ENCODE measurements at places on chromosomes 4 and X.

- no peak overlapping the region for H3K4me3 ChIP-seq
- H3K27me3 ChIP-seq = no peaks in the 10 kb centered on the region
- H3K36me3 ChIP-seq = no peaks in the 10 kb centered on the region
Observed at GRCh38 chrX:68632491-68632890, 15.0 kb upstream of the STARD8 start.

DNA sequence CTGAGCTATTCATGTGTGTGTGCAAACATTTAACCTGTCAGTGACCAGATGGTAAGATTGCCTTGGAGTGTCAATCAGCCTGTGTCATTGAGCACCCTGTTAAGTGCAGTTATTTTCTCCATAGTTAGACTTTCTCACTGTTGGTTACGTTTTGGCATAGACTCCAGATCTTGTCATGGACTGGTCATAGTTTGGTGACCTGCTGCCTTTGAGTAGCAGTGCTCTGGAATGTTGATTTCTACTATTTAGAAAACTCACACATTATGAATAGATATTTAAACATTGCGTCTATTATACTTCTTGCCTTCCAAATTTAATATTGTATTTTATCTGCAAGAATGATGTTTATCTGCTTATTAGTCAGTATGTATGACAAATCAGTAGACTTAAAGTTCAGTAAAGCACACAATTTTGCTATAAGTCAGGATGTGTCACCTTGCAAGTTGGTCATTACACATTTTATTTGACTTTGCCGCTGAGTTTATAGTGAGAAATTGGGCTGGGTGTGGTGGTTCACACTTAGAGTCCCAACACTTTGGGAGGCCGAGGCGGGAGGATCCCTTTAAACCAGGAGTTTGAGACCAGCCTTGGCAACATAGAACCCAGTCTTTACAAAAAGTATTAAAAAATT is 42.4 kb downstream of the KIAA0232 start:
- DNase-seq = no peak
- no peaks in the 10 kb centered on the region for H3K36me3 ChIP-seq
- no peak overlapping the region for H3K4me3 ChIP-seq
- H3K4me1 ChIP-seq = no peaks in the 10 kb centered on the region

DNA sequence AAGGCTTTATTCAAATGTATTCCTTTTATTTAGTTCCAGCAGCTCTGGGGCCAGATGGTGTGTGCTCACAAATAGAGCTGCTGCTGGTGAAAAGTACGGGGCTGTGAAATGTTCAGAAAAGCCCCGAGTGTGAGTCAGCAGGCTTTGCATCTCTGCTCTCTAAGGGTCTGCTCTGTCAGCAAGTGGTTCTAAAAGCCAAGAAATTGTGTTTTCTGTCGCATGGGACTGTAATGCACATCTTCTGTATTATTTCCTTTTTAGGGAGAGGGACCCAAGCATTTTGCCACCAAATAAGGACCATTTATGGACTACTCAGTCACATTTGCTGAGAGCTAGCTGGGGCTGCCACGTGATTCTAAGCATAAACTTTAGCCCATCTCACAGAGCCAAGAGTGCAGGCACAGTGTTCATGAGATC is 82.9 kb upstream of the NHS start:
- H3K27ac ChIP-seq = peak overlapping the region; percentile 65
- no peak overlapping the region for H3K4me3 ChIP-seq

DNA sequence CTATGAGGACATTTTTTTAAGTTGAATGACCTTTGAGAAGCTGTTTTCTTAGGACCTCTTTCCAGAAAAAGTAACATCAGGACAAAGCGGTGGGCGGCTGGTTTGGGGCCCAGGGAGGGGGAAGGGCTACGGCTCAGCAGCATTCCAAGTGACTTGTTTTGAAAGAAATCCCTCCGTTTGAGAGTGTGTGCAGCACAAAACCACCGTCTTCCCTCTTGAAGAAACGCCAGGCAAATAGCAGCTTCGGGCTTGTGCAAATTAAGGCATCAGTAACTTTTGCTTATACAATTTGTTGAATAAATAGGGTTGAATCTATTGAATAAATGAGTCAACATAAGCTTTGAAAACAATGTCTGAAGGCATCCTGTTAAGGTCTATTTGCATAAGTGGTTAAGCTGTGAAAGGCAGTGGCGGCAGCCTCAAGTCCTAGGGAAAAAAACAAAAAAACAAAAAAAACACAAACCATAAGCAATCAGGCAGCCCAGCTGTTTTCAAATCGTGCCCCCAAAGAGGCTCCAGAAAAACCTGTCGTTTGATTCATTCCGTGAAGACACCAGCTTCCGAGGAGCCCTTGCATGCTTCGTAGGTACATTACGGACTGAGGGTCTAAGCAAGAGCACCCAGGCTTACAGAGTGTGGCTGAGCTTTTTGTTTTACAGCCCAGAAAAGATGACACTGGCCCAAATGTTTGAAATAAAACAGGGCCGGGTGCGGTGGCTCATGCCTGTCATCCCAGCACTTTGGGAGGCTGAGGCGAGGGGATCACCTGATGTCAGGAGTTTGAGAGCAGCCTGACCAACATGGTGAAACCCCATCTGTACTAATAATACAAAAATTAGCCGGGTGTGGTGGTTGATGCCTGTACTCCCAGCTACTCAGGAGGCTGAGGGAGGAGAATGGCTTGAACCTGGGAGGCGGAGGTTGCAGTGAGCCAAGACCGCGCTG is 103.7 kb downstream of the CRLF2 start:
- DNase-seq = no peak
- H3K36me3 ChIP-seq = no peaks in the 10 kb centered on the region

DNA sequence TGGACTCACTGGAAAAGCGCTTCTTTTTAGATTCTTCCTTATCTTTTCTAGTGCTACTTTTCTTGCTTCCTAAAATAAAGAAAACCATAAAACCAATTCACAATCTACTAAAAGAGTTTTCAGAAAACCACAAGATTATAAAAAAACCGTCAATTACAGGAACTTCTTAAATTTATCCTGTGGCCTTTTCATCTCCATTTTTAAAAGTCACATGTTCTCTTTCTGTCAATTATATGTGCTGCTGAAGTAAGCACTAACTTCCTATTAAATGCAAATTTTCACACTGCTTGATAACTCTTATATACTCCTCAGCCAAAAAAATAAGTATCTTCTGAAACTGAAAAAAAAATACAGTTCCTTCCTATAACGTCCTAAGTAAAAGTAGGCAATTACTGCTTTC is 32.8 kb downstream of the CENPC start:
- H3K4me3 ChIP-seq = no peak overlapping the region
- H3K27ac ChIP-seq = no peak overlapping the region
- no peaks in the 10 kb centered on the region for H3K4me1 ChIP-seq
- DNase-seq = no peak
- H3K27me3 ChIP-seq = no peaks in the 10 kb centered on the region
- no peaks in the 10 kb centered on the region for H3K36me3 ChIP-seq

DNA sequence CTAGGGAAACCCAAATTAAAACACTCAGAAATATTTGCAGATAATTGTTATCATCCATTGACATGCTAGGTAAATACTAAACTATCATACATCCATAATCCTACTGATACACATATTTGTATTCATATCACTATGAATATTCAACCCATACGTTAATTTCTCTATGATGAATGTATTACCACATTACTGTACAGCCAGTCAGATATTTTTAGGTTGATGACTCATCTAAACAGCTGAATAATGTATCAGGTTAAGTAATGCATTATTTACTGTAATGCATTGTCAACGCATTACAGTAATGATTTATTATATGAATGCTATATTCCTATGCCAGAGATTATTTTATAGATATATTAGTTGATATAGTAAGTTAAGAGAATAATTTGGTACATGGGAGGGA is 37.1 kb downstream of the VEGFC start:
- H3K27ac ChIP-seq = no peak overlapping the region
- no peaks in the 10 kb centered on the region for H3K36me3 ChIP-seq
- H3K4me1 ChIP-seq = no peaks in the 10 kb centered on the region
- H3K4me3 ChIP-seq = no peak overlapping the region
- no peak for DNase-seq
- H3K27me3 ChIP-seq = no peaks in the 10 kb centered on the region

DNA sequence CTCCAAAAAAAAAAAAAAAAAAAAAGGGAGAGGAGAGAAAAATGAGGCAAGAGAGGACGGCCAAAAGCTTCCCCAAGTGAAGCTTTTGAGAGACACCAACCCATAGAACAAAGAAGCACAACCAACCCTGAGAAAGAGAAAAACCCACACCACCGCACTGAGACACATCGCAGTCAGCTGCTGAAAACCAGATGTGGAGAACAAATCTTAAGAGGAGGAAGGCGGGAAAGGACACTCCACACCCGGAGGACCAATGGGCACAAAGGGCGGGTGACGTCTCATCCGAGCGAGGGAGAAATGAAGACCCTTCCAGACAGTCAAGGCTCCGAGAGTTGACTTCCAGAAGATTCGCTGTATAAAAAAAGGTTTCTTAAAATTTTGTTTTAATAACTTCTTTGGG is 112.1 kb downstream of the AFAP1 start:
- peaks cover 67% of the 10 kb centered on the region for H3K4me1 ChIP-seq
- no peak overlapping the region for H3K4me3 ChIP-seq
- no peak for DNase-seq
- H3K27me3 ChIP-seq = no peaks in the 10 kb centered on the region
- peak overlapping the region; percentile 74 for H3K27ac ChIP-seq
- H3K36me3 ChIP-seq = no peaks in the 10 kb centered on the region

- no peak for DNase-seq
- no peaks in the 10 kb centered on the region for H3K27me3 ChIP-seq
- H3K4me3 ChIP-seq = no peak overlapping the region
- H3K36me3 ChIP-seq = no peaks in the 10 kb centered on the region
Observed at GRCh38 chr4:22508376-22508775, 7.5 kb downstream of the ADGRA3 start.

DNA sequence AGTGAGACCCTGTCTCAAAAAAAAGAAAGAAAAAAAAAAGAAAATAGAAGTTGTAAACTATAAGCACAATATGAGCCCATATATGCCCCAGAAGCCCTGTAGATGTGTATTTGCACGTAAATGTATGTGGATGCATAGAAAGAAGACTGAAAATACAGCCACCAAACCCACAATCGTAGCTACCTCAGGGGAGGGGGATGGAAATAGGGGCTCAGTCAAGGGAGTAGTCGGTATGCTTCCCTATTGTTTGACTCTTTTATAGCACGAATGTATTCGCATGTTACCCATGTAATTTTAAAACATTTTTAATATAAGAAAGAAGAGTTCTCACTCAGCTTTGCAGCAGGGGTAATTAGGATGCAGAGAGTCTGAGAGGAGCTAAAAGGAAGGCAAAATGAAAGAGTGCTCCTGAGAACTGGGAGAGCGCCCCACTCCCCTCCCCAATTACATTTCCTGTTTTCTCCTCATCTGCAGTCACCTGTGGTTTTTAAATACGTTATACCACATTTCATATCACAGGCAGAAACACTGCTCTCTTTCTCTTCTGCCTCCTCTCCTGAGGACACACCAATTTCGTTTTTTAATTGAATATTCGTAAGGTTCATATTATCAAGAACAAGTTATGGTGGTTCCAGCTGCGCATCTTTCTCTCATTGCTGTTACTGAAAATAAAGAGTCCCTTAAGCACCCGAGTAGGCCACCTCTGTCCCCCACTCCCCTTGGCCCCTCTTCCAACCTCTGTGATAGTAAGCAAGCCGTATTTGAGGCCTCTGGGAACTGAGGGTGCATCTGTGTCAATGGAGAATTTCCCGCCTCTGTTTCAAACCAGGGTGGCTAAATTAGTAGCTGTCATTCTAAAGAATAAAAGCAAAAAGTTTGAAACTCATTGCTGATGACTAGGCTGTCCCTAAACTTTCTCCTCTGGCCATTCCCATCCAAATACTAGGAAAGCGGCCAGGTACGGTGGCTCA is 10.7 kb downstream of the SEPTIN6 start:
- peaks cover 2% of the 10 kb centered on the region for H3K4me1 ChIP-seq
- H3K27me3 ChIP-seq = no peaks in the 10 kb centered on the region
- H3K27ac ChIP-seq = peak overlapping the region; percentile 49
- no peak overlapping the region for H3K4me3 ChIP-seq

DNA sequence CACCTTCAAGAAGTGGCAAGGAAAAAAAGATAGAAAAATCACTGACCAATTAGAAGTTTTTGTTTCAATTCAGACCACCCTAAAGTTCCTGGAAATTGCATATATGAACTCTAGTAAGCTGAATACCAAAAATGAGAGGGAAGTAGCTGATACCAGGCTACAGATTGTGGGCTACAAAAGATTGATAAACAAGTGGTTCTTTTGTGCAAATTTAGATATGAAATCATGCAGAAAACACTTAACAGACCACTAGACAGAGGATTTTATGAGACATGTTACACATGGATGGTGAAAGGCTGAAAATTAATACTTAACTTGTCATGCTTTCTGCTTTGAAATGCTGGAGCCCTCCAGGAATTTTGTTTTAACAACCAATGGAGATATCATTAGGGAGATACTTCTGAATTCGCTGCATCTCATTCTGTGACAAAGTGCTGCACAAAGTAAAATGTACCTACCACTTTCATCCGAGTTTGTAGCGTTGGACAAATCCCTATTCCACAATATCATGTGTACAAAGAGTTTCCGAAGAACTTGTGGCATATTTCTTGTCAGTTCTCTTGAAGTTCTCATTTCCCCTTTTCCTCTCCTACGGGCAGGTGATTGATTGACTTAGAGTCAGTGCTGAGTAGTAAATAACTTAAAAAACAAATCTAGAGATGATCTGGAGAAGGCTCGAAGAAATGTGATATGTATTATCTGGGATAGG is 235.0 kb downstream of the PALLD start:
- DNase-seq = no peak
- H3K4me1 ChIP-seq = peaks cover 3% of the 10 kb centered on the region
- H3K4me3 ChIP-seq = no peak overlapping the region
- H3K27ac ChIP-seq = no peak overlapping the region

DNA sequence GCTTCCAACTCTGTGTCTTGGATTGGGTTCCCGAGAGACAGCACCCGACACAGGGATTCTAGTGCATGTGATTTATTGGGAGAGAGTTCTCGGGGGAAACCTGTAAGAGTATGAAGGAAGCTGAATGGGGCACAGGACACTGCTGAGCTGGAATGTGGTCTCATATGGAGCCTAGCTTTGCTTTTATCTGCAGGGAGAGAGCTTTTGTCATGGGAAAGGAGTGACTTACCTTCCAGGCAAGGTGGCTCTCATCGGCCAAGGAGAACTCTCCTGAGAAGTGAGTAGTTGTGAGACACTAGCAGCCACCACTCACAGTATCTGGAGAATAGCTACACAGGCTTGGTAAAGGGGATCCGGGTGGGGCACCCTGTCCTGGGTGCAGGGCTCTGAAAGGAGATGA is 124.5 kb downstream of the NHS start:
- H3K4me3 ChIP-seq = no peak overlapping the region
- H3K36me3 ChIP-seq = no peaks in the 10 kb centered on the region
- H3K27me3 ChIP-seq = no peaks in the 10 kb centered on the region
- H3K4me1 ChIP-seq = no peaks in the 10 kb centered on the region

Data from transverse colon (tissue), 4 donors.